ENCODE measurements at places on chromosomes 5 and 9. TPM values are rescaled to one million over a fixed set of nuclear protein-coding genes. Genes with fewer than 3 reads are reported as not detected.
A peak's percentile ranks its signal among the peaks of the same experiment; 100 is the strongest.

The C9orf152 gene
- total RNA-seq, result 0.13 TPM

The SCGB3A1 gene
- not detected for total RNA-seq

The CAVIN4 gene
- 14.5 TPM for total RNA-seq

The CER1 gene
- total RNA-seq, result not detected

The CDC20B gene
- total RNA-seq, result not detected

The ANGPTL2 gene
- 5.3 TPM for total RNA-seq

The PCDH12 gene
- total RNA-seq, result not detected

The CCDC192 gene
- total RNA-seq, result 0.60 TPM

The ADAMTS12 gene
- total RNA-seq, result 7.8 TPM

The MLANA gene
- not detected for total RNA-seq

The PCDHB10 gene
- total RNA-seq, result 5.5 TPM

The EDIL3 gene
- 5.6 TPM for total RNA-seq

The SPATA31E1 gene
- total RNA-seq, result not detected

The HAVCR1 gene
- total RNA-seq, result 1.2 TPM

The SPATA31C2 gene
- total RNA-seq, result not detected

The FBP1 gene
- 6.0 TPM for total RNA-seq

DNA sequence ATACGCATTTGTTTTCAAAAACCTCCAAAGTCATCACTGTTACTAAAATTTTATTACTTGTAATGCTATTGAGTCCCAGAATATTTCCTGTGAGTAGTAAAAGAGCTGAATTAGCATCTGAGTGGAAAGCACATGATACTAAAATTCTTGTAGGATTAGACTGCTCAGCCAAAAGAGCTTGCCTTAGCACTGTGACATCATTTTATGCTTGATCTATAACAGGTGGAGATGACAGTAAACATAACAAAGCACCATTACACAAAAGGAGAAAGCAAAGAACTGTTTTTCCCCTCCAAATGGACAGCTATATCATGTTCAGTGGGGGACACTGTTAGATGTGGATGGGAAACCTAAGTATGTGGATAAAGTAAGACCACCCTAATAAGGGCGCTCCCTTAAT is 5.8 kb upstream of the JAK2 start:
- no peak for DNase-seq
- H3K27me3 ChIP-seq, result peaks cover 23% of the 10 kb centered on the region
- no peak overlapping the region for H3K27ac ChIP-seq
- H3K4me1 ChIP-seq, result peaks cover 6% of the 10 kb centered on the region

GRCh38 chr9:91197232-91198181 is 164.2 kb downstream of the AUH start:
- peaks cover 9% of the 10 kb centered on the region for H3K36me3 ChIP-seq
- DNase-seq, result no peak
- peaks cover 33% of the 10 kb centered on the region for H3K4me1 ChIP-seq
- peak overlapping the region; percentile 38 for H3K4me3 ChIP-seq
- no peaks in the 10 kb centered on the region for H3K27me3 ChIP-seq
- peak overlapping the region; percentile 94 for H3K27ac ChIP-seq

GRCh38 chr5:13480834-13481233 is 463.7 kb downstream of the DNAH5 start:
- H3K27ac ChIP-seq, result no peak overlapping the region
- no peak overlapping the region for H3K4me3 ChIP-seq
- H3K27me3 ChIP-seq, result peaks cover 4% of the 10 kb centered on the region
- H3K36me3 ChIP-seq, result no peaks in the 10 kb centered on the region
- no peak for DNase-seq
- peaks cover 8% of the 10 kb centered on the region for H3K4me1 ChIP-seq

DNA sequence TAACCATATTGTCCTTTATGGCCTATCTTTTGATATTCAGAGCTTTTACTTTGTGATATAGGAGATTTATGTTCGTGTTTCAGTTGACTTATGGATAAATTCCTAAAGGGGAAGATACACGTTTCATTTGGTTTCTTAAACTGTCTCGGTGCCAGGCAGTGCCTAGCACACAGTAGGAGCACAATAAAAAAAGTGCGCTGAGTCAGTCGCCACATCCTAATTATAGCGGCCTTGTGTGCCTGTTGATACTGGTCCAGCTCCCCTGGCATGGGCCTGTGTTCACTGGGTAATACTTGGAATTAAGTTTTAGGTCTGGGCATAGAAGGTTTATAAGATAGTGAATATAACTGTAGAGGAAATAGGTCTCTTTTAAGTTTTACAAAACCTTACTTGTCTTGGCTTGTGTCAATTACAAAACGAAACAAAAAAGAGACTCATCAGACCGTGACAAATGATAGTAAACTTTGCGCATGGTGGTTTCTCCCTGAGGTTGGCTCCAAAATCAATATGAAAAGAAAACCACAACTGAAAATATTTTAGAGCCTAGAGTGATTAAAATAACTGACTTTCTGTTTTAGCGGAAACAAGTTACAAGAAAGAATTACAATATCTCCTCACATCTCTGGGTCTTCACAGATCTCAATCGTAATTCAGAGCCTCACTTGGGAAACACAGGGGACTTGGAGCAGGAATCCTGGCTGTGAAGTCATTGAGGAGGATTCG is 84.8 kb downstream of the MVB12B start:
- H3K4me3 ChIP-seq, result no peak overlapping the region
- H3K27ac ChIP-seq, result no peak overlapping the region
- no peak for DNase-seq
- H3K4me1 ChIP-seq, result peaks cover under 1% of the 10 kb centered on the region
- peaks cover 9% of the 10 kb centered on the region for H3K36me3 ChIP-seq

DNA sequence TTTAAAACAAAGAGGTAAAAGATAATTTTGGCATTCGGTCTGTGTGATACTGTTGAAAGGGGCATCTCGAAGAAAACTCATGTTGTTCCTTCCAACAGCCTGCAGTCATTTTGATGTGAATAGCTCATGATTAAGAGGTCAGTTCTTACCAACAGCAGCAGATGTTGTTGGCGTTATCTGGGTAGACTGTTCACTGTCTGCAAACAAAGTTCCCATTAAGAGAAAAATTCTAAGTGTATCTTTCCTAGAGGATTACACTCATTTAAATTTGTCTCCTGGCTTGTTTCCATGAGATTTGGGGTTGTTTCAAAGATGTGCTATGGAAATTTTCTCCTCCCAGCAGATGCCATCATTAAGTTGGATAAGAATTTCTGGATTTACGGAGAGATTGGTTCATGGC is 138.2 kb upstream of the RORB start:
- no peaks in the 10 kb centered on the region for H3K36me3 ChIP-seq
- no peak for DNase-seq
- H3K27ac ChIP-seq, result no peak overlapping the region
- no peak overlapping the region for H3K4me3 ChIP-seq

DNA sequence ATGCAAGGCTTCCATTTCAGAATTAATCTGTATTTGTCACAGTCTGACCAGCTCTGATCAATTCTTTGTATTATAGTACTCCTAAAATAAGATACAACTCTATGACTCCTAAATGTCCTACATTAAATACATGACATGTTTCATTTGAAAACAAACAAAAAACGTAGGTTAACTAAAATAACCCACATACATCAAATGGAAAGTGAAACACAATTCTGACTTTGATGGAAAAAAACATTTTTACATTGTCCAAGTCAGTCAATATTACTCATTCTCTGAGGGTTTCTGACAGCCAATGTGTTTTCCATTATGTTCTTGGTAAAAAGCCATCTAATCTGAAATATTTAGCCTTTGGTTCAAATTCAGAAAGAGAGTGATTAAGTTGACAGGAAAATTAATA is 8.7 kb downstream of the HMGCS1 start:
- no peak overlapping the region for H3K4me3 ChIP-seq
- H3K4me1 ChIP-seq, result peaks cover 27% of the 10 kb centered on the region
- no peaks in the 10 kb centered on the region for H3K27me3 ChIP-seq
- H3K36me3 ChIP-seq, result peaks cover 6% of the 10 kb centered on the region
- no peak overlapping the region for H3K27ac ChIP-seq

DNA sequence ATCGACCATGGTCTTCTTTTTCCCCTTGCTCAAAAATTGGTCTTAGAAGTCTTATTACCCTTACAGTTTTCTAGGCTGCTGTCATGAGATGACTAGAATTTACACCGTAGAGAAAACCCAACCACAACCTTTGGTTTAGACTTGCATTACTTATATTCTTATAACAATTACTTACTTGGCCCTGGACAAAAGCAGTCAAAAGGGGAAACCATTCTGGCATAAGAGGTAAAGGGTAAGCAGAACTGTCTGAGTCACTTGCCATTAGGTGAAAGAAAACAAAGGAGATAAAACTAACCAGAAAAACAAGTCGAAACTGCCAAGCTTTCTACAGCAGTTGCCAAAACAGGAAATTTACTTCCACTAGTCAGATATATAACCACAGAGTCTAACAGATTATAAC is 17.9 kb downstream of the TMEM245 start:
- H3K27ac ChIP-seq, result peak overlapping the region; percentile 43
- H3K36me3 ChIP-seq, result peaks cover 28% of the 10 kb centered on the region
- peaks cover 30% of the 10 kb centered on the region for H3K4me1 ChIP-seq
- H3K4me3 ChIP-seq, result no peak overlapping the region
- no peaks in the 10 kb centered on the region for H3K27me3 ChIP-seq

GRCh38 chr9:129547869-129548570 is 72.9 kb downstream of the C9orf50 start:
- peak overlapping the region; percentile 24 for H3K27ac ChIP-seq
- H3K4me1 ChIP-seq, result peaks cover 14% of the 10 kb centered on the region
- no peaks in the 10 kb centered on the region for H3K27me3 ChIP-seq
- H3K36me3 ChIP-seq, result no peaks in the 10 kb centered on the region
- DNase-seq, result no peak

DNA sequence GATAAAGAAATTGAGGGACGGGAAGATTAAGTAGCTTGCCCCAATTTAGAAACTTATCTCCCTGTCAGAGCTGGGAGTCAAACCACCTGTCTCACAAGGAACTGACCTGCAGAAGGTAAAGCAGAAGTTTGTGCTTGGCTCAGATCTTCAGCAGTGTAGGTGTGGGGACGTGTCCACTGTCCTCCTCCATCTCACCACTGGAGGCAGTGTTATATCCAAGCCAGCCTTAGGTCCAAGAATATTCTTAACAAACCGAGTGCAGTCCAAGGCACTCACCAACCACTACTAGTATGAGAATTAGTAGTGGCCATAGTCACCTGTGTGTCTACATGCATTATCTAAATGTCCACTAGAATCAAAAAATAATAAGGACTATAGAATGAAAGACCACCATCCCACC is 86.3 kb upstream of the IRX1 start:
- H3K27ac ChIP-seq, result no peak overlapping the region
- no peak for DNase-seq
- peaks cover 10% of the 10 kb centered on the region for H3K27me3 ChIP-seq
- no peak overlapping the region for H3K4me3 ChIP-seq
- H3K36me3 ChIP-seq, result peaks cover 2% of the 10 kb centered on the region

DNA sequence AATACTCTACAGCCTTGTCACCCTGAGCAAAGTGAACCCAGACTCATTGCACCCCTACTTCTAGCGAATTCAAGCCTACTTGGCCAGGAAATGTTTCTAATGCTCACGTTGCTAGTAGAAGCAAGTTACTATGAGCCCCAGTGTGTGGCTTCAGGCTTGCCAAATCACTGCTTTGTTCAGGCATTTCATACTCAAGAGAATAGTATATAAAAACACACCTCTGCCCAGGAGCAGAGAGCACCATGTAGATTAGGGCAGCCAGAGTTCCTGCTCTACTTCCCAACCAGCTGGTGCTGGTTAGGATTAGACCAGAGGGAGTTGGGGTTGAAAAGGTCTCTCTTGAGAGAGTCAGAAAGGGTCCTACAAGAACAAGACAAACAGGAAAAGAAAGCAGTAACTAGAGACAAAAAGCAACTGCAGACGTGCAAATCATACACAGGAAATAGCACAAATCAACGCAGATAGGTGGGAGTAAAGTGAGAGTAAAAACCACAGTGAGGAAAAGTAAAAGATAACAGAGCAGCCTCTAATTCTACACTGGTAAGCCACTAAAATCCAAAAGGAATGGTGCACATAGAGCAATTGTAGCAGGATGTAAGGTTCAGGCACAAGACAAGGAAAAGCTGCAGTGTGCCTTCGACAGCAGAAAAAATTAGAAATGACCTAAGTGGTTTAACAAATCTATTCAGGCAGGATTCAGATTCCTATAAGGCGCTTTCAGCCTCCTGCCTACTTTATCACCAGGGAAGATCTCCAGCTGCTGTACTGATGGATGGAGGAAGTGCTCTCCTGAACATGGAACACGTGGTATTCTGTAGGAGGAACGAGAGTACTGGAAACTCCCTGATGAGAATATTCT is 49.6 kb upstream of the KIF2A start:
- H3K4me3 ChIP-seq, result no peak overlapping the region
- peaks cover 6% of the 10 kb centered on the region for H3K4me1 ChIP-seq
- no peaks in the 10 kb centered on the region for H3K27me3 ChIP-seq
- H3K36me3 ChIP-seq, result no peaks in the 10 kb centered on the region
- peak overlapping the region; percentile 41 for H3K27ac ChIP-seq

- DNase-seq, result no peak
- no peak overlapping the region for H3K4me3 ChIP-seq
- no peak overlapping the region for H3K27ac ChIP-seq
- peaks cover 13% of the 10 kb centered on the region for H3K4me1 ChIP-seq
These were observed 12.2 kb downstream of the PDE8B start for GRCh38 chr5:77222722-77223121.

DNA sequence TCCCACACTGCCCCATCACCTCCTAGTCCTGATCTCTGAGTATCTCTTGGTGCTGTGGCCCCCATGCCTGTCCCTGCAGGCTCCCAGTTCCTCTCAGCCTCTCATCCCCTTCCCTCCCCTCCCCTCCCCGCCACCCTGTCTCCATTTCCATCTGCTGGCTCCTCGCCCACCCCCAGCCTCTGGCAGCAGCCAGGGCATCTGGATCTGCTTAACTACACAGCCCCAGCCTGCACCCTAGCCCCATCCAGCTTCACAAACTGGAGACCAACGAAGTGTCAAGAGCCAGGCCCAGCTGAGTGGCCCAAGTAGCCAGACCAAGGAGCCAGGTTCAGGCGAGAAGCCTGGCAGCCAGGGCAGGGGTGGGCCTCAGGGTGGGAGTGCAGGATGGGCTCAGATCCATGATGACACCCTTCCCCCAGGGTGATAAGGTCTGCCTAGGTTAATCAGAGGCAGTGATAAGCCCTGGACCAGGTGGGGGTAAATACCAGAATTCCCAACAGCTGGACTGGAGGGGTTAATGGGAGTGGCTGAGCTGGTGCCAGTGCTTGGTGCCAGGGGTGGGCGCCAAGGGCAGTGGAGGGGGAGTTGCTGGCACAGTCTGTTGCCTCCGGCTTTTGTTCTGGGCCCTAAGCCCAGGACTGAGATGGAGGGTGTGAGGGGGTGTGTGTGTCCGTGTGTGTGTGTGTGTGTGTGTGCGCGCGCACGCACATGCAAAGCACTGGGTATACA is 2.5 kb downstream of the IL11RA start:
- peaks cover under 1% of the 10 kb centered on the region for H3K36me3 ChIP-seq
- DNase-seq, result no peak
- H3K27ac ChIP-seq, result no peak overlapping the region
- H3K4me3 ChIP-seq, result no peak overlapping the region
- peaks cover 27% of the 10 kb centered on the region for H3K4me1 ChIP-seq
